ENCODE measurements at places on chromosomes 5 and 9. TPM values are rescaled to one million over a fixed set of nuclear protein-coding genes. Genes with fewer than 3 reads are reported as not detected.

GRCh38 chr5:179371681-179372680 lies 26.7 kb upstream of the ADAMTS2 start:
- DNase-seq, result no peak

- DNase-seq, result no peak
These were observed 280.4 kb downstream of the ZSWIM6 start for GRCh38 chr5:61612431-61612830.

- DNase-seq, result no peak
These were observed 733 bp downstream of the ANGPTL2 start for GRCh38 chr9:127121628-127122175.

- DNase-seq, result no peak
These were observed 780 bp downstream of the CDC37L1 start for GRCh38 chr9:4680173-4680525.

GRCh38 chr5:102664616-102665335 lies 90.3 kb upstream of the PAM start:
- DNase-seq, result no peak

The RNF183 gene
- not detected for total RNA-seq

The ENHO gene
- total RNA-seq, result 0.50 TPM

The SGCD gene
- 24.4 TPM for total RNA-seq

All from esophagus muscularis mucosa (tissue), 4 donors.